Stimulated activated CD4-positive, alpha-beta T cell treated with anti-CD3 and anti-CD28 coated beads, Interleukin-2, amount 100 ng/mL, for 48 hours (primary cell): ENCODE measurements at places on chromosomes 12 and 14.
A peak's percentile ranks its signal among the peaks of the same experiment; 100 is the strongest.

DNA sequence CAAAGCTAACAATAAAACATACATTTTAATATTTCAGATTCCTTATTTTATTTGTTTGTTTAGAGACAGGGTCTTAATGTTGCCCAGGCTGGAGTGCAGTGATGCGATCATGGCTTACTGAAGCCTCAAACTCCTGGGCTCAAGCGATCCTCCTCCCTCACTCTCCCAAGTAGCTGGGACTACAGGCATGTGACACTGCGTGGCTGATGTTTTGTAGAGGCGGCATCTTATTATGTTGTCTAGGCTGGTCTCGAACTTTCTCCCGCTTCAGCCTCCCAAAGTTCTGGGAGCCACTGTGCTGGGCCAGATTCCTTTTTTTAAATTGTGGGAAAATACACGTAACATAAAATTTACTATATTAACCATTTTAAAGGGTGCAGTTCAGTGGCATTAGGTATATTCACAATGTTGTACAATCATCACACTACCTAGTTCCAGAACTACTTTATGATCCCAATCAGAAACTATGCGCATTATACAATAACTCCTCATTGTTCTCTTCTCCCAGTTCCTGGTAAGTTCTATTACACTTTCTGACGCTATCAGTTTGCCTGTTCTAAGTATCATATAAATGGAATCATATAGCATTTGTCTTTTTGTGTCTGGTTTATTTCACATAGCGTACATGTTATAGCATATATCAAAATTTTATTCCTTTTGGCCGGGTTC is 40.3 kb downstream of the ADIPOR2 start:
- DNase-seq = no peak

- no peak for DNase-seq
Measured at GRCh38 chr12:109173443-109174240, 57.3 kb downstream of the ACACB start.

- no peak for DNase-seq
Measured at GRCh38 chr12:58310809-58311622, 369.6 kb downstream of the ATP23 start.

- no peak for DNase-seq
Measured at GRCh38 chr12:125187148-125187745, 122.0 kb downstream of the AACS start.

- DNase-seq = no peak
Measured at GRCh38 chr12:66709893-66710292, 31.0 kb upstream of the GRIP1 start.

- DNase-seq = no peak
Measured at GRCh38 chr14:104121142-104121541, 17.2 kb upstream of the KIF26A start.

- no peak for DNase-seq
Measured at GRCh38 chr14:33851366-33851765, 99.5 kb downstream of the EGLN3 start.

DNA sequence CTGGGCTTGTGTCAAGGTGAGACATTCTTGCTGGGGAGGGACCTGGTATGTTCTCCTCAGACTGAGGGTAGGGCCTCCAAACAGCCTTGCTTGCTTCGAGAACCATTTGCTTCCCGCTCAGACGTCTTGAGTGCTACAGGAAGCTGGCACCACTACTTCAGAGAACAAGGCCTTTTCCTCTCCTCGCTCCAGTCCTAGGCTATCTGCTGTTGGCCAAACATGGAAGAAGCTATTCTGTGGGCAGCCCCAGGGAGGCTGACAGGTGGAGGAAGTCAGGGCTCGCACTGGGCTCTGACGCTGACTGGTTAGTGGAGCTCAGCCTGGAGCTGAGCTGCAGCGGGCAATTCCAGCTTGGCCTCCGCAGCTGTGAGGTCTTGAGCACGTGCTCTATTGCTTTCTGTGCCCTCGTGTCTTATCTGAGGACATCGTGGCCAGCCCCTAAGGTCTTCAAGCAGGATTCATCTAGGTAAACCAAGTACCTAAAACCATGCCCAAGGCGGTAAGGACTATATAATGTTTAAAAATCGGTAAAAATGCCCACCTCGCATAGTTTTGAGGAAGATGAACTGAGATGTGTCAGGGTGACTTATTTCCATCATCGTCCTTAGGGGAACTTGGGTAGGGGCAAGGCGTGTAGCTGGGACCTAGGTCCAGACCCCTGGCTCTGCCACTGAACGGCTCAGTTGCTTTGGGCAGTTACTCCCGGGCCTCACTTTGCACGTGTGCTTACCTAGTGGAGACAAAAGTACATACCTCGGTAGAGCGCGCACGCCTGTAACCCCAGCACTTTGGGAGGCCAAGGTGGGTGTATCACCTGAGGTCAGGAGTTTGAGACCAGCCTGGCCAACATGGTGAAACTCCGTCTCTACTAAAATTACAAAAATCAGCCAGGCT is 4.3 kb downstream of the GAPDH start:
- peak; percentile 42 for DNase-seq
